ENCODE measurements at places on chromosomes 3 and 15.

DNA sequence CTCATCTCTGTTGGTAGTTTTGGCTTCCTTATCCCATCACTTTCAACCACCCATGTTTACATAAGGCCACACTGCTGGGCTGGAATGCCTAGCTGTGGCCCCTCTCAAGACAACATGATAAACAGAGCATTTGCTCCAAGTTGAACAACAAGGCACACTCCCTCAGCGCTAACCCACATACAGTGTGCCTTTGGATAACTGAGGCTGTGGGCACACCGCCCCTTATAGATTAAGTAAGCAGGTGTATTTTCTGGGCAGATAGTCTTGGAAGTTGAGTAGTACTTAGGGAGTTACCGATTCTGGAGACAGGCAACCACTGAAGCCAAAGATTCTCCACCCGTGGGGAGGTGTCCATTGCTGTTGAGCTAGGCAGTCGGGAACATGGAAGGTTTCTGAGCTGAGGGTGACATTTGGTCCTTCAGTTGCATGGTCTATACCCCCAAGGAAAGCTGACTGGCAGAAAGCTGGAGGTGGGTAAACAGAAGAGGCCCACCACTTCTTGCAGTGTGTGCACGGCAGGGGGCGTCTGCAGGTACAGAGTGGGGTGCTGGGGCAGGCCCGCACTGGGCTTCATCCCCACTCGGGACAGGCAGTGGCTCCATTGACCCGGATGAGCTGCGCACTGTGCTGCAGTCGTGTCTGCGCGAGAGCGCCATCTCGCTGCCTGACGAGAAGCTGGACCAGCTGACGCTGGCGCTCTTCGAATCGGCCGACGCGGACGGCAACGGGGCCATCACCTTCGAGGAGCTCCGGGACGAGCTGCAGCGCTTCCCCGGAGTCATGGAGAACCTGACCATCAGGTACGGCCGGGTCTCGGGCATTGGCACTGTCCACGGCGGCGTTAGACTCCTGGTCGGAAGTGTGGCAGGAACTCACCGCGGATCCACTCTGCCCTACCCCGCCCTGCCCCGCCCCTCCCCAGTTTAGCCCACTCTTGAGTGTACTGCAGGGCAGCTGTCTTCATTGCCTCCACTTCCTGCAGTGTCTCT, 16.8 kb downstream of the NOX5 start:
- peak; percentile 4 for DNase-seq

DNA sequence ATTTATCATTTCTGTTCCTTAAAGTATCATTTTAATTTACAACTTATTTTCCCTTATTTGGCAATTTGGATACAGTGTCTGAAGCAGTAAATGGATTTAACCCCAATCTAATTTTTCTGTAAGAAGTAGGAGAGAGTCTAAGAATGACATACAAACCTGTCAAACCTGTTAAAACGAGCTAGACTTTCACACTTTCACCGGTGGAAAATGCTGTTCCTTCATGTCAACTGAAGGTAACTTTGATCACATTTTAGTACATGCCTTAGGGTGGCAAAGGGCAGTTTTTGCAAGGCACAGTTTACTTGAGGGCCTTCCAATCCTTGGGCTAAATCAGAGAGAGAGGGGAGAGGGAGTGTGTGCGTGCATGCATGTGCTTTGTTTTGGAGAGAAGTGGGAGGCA, 221.4 kb downstream of the THSD4 start:
- no peak for DNase-seq

DNA sequence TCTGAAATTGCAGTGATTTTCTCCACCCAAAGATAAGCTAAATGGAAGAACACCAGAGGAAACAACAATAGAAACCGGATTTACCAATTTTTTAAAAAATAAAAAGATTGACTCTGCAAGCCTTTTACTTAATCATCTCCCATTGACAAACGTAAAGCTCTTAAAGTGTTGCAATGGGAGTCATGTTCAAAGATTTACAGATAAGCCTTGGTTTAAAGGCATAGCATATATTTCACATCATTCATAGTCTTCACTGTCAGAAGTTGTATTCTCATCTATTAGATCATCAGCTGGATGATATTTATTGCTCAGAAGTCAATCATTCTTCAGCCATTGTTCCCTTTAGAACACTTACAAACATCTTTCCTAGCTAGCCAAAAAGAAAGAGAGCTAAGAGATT, 397.6 kb downstream of the GBE1 start:
- no peak for DNase-seq

DNA sequence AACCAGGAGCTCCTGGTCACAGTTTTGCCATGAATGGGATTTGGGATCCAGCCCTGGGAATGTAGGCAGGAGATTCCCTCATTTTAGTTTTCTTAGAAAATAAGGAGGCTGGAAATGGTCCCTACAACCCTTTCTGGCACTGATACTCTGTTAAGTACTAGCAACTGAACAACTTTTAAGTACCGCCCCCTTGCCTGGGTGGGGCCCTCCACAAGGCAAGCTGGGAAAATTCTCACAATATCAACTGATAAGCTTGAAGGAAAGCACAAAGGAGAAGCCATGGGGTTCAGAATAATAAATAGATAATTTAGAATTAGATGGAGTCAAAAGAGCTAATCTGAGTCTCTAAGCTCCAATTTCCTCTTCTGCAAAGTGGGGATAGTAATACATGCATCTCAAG, 4.2 kb upstream of the DGKG start:
- DNase-seq, result no peak

- no peak for DNase-seq
Measured at GRCh38 chr15:64197425-64197824, 34.6 kb upstream of the PPIB start.

- DNase-seq, result no peak
Measured at GRCh38 chr3:40097131-40098117, 212.1 kb upstream of the EIF1B start.

DNA sequence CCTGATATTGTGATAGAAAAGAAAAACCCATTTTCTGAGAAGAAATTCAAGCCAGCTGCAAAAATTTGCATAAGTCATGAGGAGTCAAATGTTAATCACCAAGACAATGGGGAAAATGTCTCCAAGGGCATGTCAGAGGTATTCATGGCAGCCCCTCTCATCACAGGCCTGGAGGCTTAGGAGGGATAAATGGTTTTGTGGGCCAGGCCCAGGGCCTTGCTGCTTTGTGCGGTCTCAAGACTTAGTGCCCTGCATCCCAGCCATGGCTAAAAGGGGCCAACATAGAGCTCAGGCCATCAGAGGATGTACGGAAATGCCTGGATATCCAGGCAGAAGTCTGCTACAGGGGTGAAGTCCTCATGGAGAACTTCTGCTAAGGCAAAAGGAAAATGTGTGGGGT, 631.1 kb downstream of the NLGN1 start:
- no peak for DNase-seq

All from stimulated activated CD4-positive, alpha-beta T cell treated with anti-CD3 and anti-CD28 coated beads, TNF-alpha, amount 100 ng/mL, for 1 hour (primary cell).